ENCODE measurements at places on chromosomes 7 and 10.

DNA sequence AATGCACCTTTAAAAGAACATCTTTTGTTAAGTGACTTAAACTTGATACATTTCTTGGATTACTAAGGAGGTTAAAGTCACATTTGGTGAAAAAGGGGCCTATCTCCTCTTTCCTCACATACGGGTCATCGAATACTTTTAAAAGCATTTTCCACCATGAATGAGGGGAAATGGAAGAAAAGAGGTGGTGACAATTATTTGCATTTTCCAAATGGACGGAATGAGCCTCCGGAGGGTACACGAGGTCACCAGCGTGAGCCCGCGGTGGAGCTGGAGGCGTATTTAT is 1.0 kb upstream of the BMPR1A start:
- no peak for DNase-seq

- no peak for DNase-seq
Observed at GRCh38 chr10:17805330-17805729, 3.8 kb upstream of the MRC1 start.

DNA sequence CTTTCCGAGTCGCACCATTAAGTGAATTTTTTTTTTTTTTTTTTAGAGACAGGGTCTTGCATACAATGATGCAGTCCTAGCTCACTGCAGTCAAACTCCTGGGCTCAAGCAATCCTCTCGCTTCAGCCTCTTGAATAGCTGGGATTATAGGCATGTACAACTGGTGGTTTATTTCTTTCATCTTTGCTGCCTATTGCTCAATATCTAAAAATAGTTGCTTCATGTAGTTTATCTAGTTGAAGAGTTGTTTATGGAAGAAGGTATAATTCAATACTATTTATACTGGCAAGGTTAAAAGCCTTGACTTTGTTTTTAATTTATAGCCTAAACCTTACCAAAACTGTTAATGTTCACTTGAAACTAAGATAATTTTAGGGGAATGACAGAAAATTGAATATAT is 66.9 kb downstream of the SEMA3D start:
- no peak for DNase-seq

- no peak for DNase-seq
Observed at GRCh38 chr10:124043310-124044142, 49.9 kb downstream of the CHST15 start.

DNA sequence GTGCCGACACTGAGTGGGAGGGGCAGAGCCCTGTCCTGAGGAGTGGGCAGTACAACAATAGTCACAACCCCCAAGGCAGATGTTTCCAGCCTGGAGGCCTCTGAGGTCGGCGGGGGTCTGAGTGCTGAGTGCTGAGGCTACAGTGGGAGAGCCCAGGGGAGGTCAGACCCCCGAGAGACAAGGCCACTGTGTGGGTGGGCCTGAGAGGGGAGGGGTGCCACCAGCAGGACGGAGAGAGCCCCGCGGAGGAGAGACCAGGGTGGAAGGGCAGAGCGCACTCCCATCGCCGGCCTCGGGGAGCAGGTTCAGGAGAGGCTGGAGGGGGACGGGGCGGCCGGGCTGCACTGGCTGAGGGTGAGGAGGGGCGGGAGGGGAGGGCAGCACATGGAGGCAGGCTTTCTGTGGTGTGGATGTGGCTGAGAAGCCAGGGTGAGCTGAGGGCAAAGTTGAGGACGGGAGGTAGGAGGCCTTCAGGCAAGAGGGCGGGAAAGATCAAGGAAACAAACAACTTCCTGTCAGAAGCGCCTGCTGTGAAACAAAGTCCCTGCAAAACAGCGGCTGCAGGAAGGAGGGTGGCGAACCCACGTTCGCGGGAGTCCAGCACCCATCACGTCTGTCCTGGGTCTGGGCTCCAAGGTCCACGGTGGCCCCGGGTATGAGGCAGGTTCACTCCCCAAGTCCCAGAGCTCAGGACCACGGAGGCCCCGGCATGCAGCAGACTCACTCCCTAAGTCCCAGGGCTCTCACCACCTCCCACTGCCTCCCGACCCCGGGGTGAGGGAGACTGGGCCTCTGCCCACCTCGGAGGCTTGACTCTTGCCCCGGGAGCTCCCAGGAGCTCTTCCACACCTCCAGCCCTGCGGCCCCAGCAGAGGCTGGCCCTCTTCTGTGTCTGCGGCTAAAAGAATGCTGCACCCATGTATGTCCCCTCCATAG is 76.8 kb upstream of the NKX6-2 start:
- DNase-seq = no peak

- DNase-seq = no peak
Observed at GRCh38 chr7:156368053-156368843, 272.3 kb upstream of the RNF32 start.

- DNase-seq = no peak
Observed at GRCh38 chr10:30092151-30092790, 32.9 kb upstream of the JCAD start.

DNA sequence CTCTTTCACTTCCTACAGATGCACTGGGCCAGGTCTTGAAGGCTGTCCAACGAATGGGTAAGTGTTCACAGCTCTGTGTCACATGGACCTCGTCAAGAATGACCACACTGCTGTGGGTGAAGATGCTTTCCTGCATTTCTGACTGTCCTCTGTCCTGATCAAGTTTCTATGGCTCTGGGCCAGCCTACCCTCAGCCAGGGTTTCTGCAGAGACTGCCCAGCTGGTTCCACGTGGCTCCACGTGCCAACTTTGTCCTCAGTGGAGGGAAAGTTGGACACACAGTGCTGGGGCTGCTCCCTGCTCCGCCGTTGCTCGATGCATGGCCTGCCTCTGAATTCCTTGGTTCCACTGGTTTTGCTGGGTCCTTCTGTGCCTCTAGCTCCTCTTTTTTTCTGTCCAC is 152.3 kb downstream of the EGFR start:
- no peak for DNase-seq

- no peak for DNase-seq
Observed at GRCh38 chr10:63608511-63608910, 87.3 kb downstream of the REEP3 start.

DNA sequence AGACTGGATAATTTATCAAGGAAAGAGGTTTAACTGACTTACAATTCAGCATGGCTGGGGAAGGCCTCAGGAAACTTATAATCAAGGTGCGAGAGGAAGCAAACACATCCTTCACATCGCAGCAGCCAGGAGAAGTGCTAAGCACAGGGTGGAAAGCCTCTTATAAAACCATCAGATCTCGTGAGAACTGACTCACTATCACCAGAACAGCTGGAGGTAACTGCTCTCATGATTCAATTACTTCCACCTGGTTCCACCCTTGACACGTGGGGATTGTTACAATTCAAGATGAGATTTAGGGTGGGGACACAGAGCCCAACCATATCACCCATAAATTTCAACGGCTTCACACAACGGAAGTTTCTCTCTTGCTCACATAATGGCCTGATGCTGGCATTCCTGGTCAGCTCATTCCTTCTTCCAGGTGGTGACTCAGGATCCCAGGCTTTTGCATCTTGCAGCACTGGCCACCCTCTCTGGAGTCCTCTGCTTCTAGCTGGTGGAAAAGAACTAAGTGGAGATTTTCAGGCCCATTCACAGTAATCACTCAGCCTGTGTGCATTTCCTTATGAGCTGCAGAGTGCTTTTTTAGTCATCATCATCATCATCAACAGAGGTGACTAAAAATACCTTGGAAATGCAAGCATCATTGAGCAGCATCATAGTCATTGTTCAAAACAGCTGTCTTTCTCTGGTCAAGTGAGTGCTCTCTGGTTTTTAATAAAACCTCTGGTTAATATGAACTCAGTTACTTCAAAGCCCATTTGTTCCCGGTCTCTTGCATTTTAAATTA is 308.1 kb downstream of the SFMBT2 start:
- DNase-seq = no peak

DNA sequence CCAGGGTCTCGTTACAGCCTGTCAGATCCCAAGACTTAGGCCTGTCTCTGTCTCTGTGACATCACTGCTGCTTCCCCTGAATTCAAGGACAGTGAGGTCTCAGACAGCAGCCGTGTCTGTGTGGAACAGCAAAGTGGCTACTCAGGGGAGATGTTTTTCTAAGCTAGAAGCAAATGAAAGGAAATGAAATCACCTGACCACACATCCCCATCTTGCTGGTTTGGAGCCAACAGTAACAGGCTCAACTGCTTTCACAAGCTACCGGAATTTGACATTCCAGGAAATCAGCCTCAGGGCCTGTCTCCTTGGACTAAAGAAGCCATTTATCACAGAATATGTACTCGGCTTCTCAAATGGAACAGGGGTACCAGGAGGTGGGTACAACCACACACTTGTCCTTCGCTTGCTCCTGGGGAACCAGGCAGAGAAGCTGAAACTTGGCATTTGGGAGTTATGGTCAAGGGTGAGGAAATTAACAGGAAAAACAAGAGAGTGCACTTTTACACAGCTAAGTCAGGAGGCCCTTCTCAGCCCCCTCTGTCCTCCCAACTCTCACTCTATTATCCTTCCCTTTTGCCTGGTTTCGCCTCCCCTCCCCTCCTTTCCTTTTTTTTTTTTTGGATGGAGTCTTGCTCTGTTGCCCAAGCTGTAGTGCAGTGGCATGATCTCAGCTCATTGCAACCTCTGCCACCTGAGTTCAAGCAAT is 73.2 kb downstream of the SPDYE5 start:
- DNase-seq = no peak

- DNase-seq = no peak
Observed at GRCh38 chr7:9407816-9408215, 974.4 kb downstream of the NXPH1 start.

- no peak for DNase-seq
Observed at GRCh38 chr7:28748933-28749584, 209.1 kb downstream of the TRIL start.

- DNase-seq = no peak
Observed at GRCh38 chr7:118202061-118202460, 18.1 kb downstream of the LSM8 start.

DNA sequence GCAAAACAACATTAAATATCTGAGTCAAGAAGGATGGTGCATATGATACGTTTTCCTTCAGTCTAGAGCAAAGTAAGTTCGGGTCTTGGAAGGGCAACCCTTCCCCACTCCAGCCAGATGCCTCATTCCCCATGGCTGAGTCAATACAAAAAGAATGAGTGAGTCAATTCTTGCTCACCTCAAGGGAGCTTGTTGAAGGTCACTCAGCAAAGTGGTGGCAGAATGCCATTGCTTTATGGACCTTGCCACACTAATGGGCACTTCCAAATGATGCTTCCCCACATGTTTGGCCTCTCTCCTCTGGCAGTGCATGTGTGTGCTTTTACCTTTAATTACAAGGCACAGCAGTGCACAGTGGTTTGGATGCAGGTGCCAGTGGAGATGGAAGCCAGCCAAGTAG is 296.5 kb downstream of the SORCS3 start:
- DNase-seq = no peak

DNA sequence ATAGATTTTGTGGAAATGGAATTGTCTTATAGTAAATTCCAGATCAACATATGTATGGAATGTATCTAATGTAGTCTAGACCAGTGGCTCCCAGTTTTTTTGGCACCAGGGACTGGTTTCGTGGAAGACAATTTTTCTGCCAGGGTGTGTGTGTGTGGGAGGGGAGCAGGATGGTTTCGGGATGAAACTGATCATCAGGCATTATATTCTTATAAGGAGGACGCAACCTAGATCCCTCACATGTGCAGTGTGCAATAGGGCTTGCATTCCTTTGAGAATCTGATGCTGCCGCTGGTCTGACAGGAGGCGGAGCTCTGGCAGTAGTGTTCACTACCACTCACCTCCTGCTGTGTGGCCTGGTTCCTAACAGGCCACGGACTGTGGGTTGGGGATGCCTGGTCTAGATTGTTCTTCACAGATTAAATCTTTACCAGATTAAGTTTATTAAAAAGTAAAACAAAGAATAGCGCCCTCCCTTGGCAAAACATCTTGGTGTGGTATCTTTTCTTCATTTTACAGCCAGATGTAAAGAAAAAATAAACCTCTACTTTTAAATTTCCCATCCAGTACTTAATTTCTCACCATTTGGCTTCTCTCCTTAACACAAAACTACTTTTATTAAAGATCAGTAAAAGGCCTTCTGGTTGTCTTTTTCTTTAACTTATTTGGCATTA is 48.4 kb downstream of the SEPTIN7 start:
- no peak for DNase-seq

DNA sequence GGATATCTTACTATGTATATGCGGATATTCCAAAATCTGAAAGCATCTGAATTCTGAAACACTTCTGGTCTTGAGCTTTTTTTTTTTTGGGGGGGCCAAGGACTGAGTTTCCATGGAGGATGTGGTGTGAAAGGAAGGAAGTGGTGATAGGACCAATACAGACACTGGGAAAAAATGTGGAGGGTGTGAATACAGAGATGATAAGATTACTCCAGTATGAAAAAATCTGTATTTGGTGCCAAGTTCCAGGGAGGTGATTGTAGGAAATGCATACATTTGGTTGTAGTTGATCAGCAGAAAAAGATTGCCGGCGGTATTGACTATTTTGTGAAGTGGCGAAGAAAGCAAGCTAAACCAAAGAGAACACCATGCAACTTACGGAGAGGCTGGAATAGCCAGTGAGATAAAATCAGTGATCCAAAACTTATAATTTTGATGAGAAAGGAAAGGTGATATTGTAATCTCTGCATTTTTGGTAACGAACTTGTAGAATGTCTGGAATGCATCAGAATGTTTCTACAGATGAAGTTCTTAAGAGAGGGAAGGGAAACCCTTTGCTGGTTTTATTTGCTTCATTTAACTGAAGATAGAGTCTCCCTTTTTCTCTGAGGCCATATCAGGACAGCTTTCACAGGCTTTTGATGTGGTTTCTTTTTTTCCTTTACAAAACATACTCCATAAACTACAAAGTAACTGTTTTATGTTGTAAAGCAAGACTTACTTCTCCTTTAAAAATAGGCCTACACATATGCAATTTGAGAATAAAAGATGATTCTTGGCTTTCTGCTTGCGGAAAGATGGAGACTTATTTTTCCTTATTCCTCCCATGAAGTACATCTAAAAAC is 6.0 kb downstream of the WDR37 start:
- DNase-seq = peak; percentile 26

- no peak for DNase-seq
Observed at GRCh38 chr7:70734411-70734810, 397.5 kb upstream of the GALNT17 start.

- no peak for DNase-seq
Observed at GRCh38 chr7:67359900-67360299, 363.3 kb downstream of the TYW1 start.

GRCh38 chr10:6269953-6270867 is 67.5 kb downstream of the PFKFB3 start:
- peak; percentile 83 for DNase-seq

DNA sequence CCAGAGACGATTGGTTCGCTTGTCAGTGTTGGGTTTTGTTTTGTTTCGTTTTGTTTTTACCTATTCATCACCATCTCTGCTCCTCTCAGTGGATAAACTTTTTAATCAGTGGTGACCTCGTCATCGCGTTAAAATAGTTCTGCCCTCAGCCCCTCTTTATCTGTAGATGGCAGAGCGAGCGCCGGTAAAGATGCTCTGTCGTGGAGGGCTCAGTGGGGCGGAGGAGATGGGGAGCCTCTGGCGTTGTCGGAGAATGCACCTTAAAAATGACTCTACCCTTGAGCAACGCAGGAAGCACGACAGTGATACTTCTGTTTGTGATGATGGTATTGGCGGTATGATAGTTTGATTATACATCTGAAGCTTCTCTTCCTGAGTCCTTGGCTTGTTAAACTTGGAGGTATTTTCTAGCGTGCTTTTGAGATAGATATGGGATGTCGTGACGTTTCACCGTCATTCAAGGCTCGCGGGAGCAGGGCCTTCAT is 554 bp downstream of the CSGALNACT2 start:
- DNase-seq = peak; percentile 76

Data from CD4-positive, alpha-beta T cell treated with Interleukin-4 for 4 hours (primary cell).